ENCODE measurements at places on chromosomes 11 and 22.

- DNase-seq = peak; percentile 41
Observed at GRCh38 chr22:35631597-35631996, 14.5 kb upstream of the MB start.

- DNase-seq = no peak
Observed at GRCh38 chr11:44328138-44328660, 18.3 kb upstream of the ALX4 start.

DNA sequence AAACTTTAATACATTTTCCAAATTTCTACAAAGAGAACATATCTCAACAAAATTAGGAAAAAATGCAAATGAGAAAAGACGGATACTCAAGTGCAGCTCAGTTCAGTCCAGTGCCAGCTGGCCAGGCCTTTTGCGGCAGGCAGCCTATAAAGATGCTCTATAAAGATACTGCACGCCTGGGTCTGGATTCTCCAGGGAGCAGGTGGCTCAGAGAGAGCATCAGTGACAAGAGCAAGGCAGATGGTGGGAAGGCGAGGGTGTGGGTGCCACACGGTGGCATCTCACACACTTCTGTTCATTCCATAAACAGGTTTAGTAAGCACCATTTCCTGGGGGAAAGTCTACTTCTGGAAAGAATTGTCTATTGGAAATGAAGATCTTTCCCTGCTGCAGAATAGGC lies 18.1 kb upstream of the SCN3B start:
- DNase-seq = no peak

GRCh38 chr22:50098052-50098451 lies 8.2 kb downstream of the MOV10L1 start:
- no peak for DNase-seq

DNA sequence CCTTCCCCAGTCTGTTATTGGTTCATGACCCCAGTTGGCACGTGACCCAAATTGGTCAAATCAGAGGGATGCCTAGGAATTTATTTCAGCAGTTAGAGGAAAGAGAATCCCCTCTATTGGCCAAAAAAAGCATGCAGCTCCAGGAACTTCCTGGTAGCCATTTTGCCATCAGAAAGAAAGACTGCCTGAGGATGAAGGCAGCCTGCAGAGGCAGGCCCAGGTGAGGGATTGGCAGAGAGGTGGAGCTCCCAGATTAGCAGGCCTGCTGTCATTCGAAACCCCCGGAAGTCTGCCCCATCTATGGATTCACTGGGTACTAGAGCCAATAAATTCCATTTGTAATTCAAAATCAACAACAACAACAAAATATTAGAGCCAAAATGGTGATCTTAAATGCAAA lies 207.6 kb downstream of the CWF19L2 start:
- no peak for DNase-seq

GRCh38 chr11:96061730-96062129 lies 137.8 kb upstream of the MTMR2 start:
- no peak for DNase-seq

- DNase-seq = no peak
Observed at GRCh38 chr22:29167032-29167911, 38.4 kb upstream of the EMID1 start.

DNA sequence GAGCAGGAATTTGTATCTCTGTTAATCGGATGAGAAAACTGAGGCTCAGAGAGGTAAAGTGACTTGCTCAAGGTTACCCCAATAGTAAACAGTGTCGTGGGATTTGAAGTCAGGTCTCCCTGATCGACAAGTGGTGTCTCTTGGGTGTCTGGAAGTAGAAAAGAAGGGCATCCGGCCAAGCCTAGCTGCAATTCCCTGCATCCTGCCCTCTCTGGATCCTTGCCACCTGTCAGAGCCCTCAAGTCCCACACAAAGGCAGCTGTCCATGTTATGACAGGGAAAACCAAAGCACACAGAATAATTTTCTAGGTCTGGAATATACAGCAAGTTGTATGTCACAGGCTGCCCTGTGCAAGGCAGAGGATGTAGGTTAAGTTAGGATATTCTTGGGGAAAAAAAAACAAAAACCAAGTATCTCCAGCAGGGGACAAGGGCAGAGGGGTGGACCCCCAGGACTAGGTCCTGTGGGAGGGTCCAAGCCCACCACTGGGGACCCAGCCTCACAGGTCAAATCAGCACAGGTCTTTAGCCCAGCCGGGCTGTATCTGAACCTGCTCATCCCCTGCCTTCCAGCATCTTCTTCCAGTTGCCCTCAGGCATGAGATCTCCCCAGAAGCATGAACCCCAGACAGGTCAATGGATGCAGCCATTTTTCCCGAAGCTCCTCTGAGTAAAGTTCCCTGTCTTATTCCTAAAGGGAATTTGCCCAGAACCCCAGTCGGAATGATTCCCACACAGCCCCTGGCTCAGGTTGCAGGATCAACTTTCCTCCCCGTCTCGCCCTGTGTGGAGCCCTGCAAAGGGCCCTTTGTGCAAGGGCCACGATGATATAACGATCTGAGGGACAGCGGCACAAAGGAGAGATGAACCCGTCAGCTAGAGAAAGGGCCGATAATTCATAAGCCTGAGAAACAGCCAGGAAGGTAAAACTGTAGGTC lies 15.0 kb downstream of the USH1C start:
- DNase-seq = peak; percentile 77

GRCh38 chr11:74838188-74838587 lies 89.5 kb downstream of the RNF169 start:
- no peak for DNase-seq

DNA sequence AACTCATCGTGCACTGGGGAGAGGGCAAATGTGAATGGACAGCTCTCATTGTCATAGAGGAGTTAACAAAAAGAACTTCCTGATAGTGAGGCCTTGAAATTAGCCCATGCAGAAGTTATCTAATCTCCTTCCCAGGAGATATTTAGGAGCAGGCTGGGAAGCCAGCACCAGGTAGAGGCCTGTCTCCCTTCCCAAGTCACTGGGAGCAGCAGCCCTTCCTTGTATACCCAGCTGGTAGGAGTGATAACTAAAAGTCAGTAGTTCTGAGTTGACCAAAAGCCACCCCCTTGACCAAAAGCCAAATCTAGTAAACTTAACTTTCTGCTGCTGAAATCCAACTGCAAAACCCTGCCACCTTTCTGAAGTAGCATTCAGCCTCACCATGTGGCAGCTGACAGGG lies 1.4 kb upstream of the BACE1-AS start:
- no peak for DNase-seq

DNA sequence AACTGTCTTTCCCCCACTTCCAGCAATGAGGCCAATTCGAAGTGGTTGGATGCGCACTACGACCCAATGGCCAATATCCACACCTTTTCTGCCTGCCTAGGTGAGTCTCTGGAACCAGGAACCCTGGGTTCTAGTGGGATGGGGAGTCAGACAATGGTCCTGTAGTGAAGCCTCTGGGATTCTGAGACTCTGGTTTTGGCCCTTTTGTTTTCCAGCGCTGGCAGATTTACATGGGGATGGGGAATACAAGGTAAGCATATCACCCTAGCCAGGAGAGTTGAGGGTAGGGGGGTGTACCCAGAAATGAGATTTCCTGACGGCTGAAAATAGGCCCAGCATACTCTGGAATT lies 530 bp downstream of the BBS1 start:
- no peak for DNase-seq

DNA sequence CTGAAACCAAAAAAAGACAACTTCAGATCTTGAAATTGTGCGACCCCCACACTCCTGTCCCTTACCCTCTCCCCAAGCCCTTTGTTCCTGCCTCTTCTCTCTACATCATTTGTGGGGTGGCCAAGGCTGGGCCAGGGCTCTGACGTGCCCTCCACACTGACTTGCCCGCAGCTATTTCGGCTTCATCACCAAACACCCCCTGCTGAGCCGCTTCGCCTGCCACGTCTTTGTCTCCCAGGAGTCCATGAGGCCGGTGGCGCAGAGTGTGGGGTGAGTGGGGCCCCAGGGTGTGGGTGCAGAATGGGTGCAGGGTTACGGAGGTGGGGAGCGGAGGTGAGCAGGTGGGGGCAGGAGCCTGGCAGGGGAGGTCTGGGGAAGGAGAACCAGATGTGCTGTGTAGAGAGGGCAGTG lies 9.5 kb downstream of the MAPK8IP2 start:
- DNase-seq = no peak

Data from LHCN-M2 (cell line).